ENCODE measurements at places on chromosomes 2 and 18.
A peak's percentile ranks its signal among the peaks of the same experiment; 100 is the strongest.

GRCh38 chr18:76323891-76324290 is 171.2 kb downstream of the ZNF516 start:
- no peak for DNase-seq

DNA sequence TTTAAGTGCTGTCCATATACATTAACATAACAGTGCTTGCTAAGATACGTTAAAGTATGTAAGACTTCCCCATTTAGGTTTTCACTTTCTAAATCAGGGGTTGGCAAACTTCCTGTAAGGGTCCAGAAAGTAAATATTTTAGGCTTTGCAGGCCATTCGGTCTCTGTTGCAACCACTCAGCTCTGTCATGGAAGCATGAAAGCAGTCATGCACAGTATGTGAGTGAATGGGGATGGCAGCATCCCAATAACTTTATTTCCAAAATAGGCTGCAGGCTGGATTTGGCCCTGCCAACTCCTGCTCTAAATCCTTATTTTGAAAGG is 128.7 kb downstream of the PLA2R1 start:
- no peak for DNase-seq

- DNase-seq = no peak
These were observed 279.7 kb downstream of the MBD5 start for GRCh38 chr2:148300544-148300943.

- DNase-seq = no peak
These were observed 561.9 kb upstream of the ID2 start for GRCh38 chr2:8119782-8120505.

GRCh38 chr2:58701688-58702301 is 460.7 kb upstream of the FANCL start:
- DNase-seq = no peak

DNA sequence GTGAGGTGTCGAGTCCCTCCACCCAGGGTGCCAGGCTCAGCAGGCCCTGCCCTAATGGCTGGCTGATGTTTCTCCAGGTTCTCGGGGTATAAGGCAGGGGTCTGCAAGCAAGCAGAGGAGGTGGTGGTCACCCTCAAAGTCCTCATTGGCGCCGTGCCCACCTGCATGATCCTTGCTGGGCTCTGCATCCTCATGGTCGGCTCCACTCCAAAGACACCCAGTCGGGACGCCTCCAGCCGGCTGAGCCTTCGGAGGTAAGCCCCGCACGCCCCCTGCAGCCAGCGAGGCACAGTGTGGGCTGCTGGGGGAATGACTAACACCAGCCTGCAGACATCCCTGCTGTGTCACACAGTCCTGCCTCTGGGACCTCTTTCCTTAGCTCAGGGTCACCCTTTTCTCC is 14.1 kb downstream of the MFSD2B start:
- no peak for DNase-seq

DNA sequence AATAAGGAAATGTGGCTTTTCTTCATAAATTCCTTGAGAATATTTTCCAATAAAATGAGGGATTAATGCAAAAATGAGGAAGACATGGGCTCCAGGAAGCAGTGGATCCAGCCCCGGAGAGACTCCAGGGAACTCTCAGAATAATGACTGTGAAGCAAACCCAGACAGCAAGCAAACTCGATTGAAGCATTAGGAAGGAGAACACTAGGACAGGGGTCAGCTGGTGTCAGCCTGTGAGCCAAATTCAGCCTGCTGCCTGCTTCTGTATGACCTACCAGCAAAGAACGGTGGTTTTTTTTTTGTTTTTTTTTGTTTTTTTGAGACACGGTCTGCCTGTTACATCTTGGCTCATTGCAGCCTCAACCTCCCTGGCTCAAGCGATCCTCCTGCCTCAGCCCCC is 274.3 kb upstream of the FBXO11 start:
- no peak for DNase-seq

DNA sequence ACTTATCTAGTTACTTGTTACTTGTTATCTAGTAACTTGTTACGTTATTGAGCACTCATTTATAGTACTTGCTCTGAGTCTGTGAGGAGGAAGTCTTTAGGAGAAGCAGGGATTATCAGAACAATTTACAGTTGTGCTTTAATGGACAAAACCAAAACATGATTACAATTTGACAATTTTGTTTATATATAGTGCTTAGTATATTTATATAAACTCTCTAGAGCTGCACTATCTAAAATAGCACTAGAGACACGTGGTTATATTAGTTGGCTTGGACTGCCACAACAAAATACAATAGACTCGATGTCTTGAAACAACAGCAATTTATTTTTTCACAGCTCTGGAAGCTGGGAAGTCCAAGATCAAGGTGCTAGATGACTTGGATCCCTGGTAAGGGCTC is 78.4 kb downstream of the BMPR2 start:
- no peak for DNase-seq

- DNase-seq = no peak
These were observed 182.6 kb upstream of the ACVR2A start for GRCh38 chr2:147662221-147662620.

GRCh38 chr2:239881031-239881471 is 144.1 kb downstream of the NDUFA10 start:
- peak; percentile 24 for DNase-seq

DNA sequence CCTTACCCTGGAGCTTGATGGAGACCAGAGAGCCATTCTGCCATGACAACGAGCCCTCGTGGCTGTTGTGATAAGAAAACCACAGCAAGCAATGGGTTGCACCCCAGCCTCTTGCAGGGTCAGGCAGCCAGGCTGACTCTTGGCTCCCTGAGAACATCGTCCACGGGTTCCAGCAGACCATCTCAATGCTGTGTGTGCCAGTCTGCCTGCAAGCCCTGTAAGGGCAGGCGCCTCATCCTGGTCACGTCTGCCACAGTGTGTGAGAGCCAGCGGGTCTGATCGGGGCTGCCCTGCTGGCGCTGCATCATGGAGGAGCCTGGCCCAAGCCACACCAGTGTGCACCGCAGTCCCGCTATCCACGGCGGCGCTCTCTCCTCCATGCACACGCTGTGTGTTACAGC is 71.0 kb upstream of the MGAT4A start:
- DNase-seq = no peak

GRCh38 chr2:224412141-224413015 is 10.5 kb upstream of the FAM124B start:
- DNase-seq = no peak

DNA sequence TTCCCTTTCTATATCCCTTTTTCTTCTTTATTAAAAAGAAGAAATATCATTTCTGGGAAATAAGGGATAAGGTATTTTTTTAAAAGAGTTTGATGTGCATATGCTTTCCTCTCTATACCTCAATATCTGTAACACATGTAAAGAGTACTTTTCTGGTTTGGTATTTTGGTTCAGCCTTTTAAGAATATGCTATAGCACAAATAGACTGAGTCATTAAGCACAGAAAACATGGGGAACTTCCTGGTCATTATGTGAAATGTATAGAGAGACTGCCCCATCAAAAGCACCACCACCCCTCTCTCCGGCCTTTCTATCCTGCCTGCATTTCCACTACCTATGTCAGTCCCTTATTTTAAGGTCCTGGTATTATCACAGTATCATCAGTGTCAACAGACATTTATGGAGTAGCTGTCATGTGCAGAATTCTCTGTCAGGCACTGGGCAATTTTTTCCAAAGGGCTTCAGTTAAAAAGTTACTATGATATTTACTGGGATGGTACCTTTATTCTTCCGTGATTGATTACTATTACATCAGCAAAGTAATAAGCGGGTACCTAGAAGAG is 88.4 kb downstream of the ALPK2 start:
- no peak for DNase-seq

- DNase-seq = no peak
These were observed 1936.8 kb upstream of the PIK3C3 start for GRCh38 chr18:40018266-40018665.

GRCh38 chr18:58541789-58542425 is 87.0 kb downstream of the ALPK2 start:
- peak; percentile 74 for DNase-seq

- DNase-seq = no peak
These were observed 218.9 kb downstream of the RAB3GAP1 start for GRCh38 chr2:135271006-135271405.

DNA sequence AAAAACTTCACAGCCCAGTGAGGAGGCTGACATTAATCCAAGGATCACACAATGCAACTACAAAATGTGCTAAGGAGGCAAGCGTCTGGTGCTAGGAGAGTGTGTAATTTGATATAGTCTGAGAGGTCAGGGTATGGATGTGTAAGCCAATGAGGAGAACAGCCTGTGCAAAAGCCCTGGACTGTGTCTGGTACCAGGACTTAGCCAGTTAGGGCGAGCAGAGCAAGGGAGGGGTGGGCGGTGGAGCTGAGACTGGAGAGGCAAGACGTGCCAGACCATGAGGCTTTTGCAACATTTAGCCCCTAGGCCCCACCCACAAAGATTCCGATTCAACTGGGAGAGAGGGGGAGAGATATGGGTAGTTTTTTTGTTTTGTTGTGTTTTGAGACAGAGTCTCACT is 33.5 kb upstream of the SPRED2 start:
- no peak for DNase-seq

DNA sequence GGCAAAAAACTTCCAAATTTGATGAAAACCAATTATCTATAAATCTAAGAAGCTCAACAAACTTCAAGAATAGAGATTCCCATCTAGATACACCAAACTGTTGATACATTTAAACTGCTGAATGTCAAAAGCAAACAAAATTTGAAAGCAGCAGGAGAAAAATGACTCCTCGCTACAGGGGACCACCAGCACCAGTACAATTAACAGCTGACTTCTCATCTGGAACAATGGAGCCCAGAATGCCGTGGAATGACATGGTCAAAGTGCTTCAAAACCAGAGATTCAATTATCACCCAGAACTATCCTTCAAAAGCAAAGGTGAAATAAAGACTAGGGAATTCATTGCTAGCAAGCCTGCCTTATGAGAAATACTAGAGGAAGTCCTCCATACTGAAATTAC is 11.6 kb downstream of the SRSF7 start:
- DNase-seq = no peak

DNA sequence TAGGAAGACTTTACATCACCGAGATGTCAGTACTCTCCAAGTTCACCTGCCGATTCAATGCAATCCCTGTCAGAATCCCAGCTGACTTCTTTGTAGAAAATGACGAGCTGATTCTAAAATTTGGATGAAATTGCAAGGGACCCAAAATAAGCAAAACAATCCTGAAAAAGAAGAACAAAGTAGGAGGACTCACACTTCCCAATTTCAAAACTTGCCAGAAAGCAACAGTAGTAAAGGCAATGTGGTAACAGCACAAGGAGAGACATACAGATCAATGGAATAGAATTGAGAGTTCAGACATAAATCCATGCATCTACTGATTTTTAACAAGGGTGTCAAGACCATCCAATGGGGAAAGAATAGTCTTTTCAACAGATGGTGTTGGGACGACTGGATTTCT is 52.2 kb downstream of the SMAD7 start:
- no peak for DNase-seq

DNA sequence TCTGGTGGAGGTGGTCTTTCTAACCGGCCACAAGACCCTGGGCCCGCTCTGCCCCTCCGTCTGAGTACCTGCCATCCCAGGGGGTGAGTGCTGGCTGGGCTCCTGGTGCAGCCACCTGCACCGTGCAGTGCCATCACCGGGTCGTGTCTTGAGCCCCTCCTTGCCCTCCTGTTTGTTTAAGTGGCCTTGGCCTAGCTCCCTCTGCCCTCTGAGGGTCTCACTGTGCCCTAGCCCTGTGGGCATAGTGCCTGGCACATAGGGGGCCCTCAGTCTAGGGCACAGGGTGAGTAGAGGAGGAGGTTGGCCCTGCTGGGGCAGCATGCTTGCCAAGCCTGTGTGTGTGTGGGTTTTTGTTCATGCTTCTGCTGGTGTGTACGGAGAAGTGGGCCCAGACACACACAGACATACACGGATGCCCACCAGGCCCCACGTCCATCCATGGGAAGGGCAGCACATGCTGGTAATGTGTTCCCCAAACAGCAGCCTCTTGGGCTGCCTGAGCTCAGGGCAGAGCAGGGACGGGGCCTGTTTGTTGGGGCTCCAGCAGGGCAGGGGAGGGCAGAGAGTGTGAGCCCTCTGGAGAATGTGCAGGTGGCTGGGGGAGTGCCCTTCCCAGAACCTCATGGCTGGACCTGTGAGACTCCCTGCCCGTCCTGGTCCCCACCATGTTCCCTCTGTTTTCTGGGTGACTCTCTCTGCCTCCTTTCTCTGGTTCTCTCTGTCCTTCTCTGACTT is 94.6 kb downstream of the GLI2 start:
- no peak for DNase-seq

- no peak for DNase-seq
These were observed 60.2 kb upstream of the ALPP start for GRCh38 chr2:232318169-232318855.

GRCh38 chr2:27545348-27546141 is 37.3 kb upstream of the ZNF512 start:
- no peak for DNase-seq

DNA sequence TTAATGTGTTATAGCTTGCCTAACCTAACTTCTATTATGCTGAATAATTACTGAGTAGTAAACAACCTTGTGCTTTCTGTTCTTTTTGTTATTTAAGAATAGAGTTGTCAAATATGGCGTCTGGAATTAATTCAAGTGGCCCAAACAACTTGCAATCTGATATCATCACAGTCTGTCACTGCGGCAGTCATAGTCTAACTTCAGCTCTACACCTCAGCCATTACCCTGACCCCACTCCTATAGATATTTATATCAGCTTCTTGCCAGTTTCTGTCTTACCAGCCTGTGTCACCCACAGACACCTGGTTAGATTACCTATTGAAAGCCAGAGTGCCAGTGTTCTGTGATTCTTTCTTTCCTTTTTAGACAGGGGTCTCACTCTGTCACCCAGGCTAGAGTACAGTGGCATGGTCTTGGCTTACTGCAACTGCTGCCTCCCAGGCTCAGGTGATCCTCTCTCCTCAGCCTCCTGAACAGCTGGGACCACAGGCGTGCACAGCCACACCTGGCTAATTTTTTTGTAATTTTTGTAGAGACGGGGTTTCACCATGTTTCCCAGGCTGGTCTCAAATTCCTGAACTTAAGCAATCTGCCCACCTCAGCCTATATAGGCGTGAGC is 14.1 kb upstream of the KLHL41 start:
- DNase-seq = no peak

DNA sequence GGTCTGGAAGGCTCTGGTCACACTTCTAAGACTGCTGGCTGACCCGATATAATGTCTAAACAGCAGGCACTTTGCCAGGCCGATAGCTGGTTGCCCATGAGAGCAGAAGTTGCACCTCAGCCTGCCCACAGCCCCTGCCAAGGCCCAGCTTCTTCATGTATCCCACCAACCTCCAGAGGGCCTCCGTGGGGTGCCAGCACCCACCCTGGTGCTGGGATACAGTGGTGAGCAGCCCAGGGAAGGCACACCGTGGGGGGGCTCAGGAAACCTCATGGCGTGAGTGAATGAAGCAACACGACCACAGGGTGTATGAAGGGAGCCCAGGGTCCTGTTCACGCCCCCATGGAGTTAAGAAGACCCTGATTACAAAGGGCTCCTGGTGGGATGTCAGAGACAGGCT is 16.2 kb upstream of the GLI2 start:
- no peak for DNase-seq

- no peak for DNase-seq
These were observed 293.7 kb upstream of the RND3 start for GRCh38 chr2:150781142-150781541.

- DNase-seq = no peak
These were observed 8.9 kb upstream of the SKOR2 start for GRCh38 chr18:47260120-47260923.

Measured in activated CD8-positive, alpha-beta memory T cell treated with anti-CD3 and anti-CD28 coated beads for 24 hours (primary cell).